ENCODE measurements at places on chromosomes 5 and 9. TPM values are rescaled to one million over a fixed set of nuclear protein-coding genes. Genes with fewer than 3 reads are reported as not detected.

The NFIL3 gene
- total RNA-seq: 8.6 TPM

The MYO10 gene
- 76.9 TPM for total RNA-seq

The OLFM1 gene
- total RNA-seq: 0.58 TPM

The EIF4E1B gene
- total RNA-seq: not detected

The QRFP gene
- total RNA-seq: not detected

The EMB gene
- 4.7 TPM for total RNA-seq

The HMMR gene
- total RNA-seq: 8.6 TPM
